T-cell (primary cell): ENCODE measurements at places on chromosomes 7 and 10. TPM values are rescaled to one million over a fixed set of nuclear protein-coding genes. Genes with fewer than 3 reads are reported as not detected.

Gene PALS2
- total RNA-seq = 31.0 TPM

DNA sequence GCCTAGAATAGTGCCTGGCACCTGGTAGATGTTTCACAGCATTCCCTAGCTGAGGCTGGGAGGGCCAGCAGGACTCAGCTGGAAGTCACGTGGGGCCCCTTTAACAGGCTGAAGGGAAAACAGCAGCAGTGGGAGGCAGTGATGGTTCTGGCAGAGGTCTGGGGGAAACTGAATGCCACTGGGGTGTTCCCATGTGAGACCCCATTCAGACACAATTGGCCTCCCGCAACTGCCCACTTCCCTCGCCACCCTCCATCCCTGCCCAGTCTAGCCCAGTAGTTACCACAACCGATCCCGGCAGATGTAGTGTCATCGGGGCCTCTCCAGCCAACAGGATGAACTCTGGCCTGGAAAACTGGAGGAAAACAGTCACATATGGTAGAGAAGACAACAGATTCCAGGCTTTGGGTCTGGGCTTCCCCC is 38.3 kb downstream of the FRMPD2 start:
- DNase-seq = no peak
- no peaks in the 10 kb centered on the region for H3K36me3 ChIP-seq
- H3K4me1 ChIP-seq = no peaks in the 10 kb centered on the region
- H3K4me3 ChIP-seq = no peak overlapping the region
- H3K27ac ChIP-seq = no peak overlapping the region

DNA sequence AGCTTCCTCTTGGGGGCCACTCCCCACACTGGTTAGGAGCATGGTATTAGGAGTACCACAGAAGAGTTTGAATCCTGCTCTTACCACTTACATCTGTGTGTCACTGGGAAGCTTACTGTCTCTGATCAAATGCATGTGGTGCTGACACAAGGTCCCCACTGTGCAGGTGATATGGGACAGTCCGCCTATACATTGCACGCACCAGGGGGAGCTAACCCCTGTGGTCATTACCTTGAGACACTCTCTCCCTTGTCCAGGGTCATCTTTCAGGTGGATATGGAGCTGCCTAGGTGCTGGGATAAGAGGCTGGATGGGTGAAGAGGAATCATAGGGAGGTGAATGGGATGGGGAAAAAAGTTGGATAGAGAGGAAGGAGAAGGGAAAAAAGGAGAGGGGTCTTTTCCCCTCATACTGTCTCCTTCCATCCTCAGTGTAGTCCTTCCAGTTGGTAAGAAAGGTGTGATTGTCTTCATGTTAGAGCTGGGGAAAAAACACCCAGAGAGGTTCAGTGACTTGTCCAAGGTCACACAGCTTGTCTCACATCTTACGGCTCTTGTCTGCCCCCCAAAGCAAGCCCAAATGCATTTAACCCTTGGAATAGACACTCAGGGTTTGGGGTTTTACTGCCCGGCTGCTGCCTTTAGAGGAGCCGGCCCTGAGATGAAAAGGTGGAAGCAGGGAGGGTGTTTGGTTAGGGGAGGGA is 125.9 kb downstream of the CDH23 start:
- H3K4me1 ChIP-seq = no peaks in the 10 kb centered on the region
- no peak overlapping the region for H3K27ac ChIP-seq
- H3K36me3 ChIP-seq = no peaks in the 10 kb centered on the region
- DNase-seq = no peak

DNA sequence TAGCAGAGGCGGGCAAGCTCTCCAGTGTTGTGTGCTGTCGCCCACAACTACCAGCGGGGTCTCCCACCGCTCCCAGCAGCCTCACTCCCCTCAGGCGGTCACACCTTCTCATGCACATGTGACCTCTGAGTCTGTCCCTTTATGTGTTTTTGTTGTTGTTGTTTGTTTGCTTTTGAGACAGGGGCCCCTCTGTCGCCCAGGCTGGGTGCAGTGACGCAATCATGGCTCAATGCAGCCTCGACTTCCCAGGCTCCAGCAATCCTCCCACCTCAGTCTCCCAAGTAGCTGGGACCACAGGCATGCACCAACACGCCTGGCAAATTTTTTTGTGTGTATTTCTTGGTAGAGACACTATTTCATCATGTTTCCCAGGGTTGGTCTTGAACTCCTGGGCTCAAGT is 1.5 kb downstream of the CPSF4 start:
- no peak for DNase-seq
- no peaks in the 10 kb centered on the region for H3K4me1 ChIP-seq
- no peak overlapping the region for H3K27ac ChIP-seq
- no peaks in the 10 kb centered on the region for H3K27me3 ChIP-seq
- H3K4me3 ChIP-seq = no peak overlapping the region

Gene NAPEPLD
- 15.8 TPM for total RNA-seq

DNA sequence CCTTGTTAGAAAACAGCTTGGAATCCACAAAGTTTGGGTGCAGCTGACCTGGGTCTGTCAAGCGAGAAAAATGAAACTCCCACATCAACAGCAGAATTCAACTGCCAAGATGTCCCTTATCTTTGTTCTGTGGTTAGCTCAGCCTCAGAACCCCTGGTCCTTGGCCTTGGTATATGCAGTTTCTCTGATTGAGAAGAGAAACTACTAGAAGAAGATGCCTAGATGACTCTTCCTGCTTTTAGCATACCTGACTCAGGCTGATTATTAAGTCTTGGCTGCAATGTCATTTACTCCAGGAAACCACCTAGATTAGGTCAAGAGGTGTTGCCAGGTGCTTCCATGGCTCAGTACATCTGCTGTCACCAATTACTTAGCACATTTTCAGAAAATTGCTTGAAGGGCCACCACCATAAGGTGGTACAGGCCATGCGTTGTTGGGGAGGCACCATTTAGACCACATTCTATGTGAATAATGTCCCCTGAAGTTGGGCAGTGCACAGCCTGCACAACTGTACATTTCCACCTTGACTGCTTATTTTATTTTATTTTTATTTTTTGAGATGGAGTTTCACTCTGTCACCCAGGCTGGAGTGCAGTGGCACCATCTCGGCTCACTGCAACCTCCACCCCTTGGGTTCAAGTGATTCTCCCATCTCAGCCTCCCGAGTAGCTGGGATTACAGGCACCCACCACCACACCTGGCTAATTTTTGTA is 59.4 kb upstream of the ZNF438 start:
- no peak overlapping the region for H3K27ac ChIP-seq
- no peaks in the 10 kb centered on the region for H3K36me3 ChIP-seq
- DNase-seq = no peak
- H3K27me3 ChIP-seq = peaks cover 1% of the 10 kb centered on the region
- no peaks in the 10 kb centered on the region for H3K4me1 ChIP-seq

Gene EIF4H
- 180 TPM for total RNA-seq

Gene CFAP43
- total RNA-seq = 0.58 TPM

Gene PDZD7
- total RNA-seq = 2.0 TPM

Gene ZNF853
- total RNA-seq = 7.6 TPM

- no peak overlapping the region for H3K4me3 ChIP-seq
- H3K27ac ChIP-seq = no peak overlapping the region
- H3K27me3 ChIP-seq = no peaks in the 10 kb centered on the region
Measured at GRCh38 chr10:52332815-52333214, 18.7 kb downstream of the DKK1 start.

GRCh38 chr10:44952779-44953231 is 6.8 kb upstream of the RASSF4 start:
- H3K27ac ChIP-seq = no peak overlapping the region
- DNase-seq = no peak
- no peaks in the 10 kb centered on the region for H3K27me3 ChIP-seq
- H3K4me1 ChIP-seq = no peaks in the 10 kb centered on the region
- H3K4me3 ChIP-seq = no peak overlapping the region

DNA sequence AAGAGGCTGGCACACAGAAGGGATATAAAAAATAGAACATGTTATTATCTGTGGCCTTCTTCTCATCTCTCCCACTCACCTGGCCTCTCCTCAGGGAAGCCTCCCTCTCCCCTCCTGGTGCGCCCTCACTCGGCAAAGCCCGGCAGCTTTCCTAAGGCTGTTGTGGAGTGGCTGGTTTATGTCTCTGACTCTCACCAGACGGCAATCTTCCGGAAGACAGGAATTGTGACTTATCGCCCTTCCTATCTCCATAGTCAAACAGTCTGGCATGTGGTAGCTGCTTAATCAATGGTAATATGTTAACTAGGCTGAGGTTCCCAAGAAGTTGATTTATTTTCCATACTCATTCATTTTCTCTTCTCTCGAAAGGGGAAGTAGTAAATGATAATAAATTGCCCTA is 78.7 kb downstream of the ATXN7L1 start:
- H3K4me1 ChIP-seq = peaks cover 19% of the 10 kb centered on the region
- H3K27me3 ChIP-seq = no peaks in the 10 kb centered on the region
- no peak for DNase-seq
- no peak overlapping the region for H3K4me3 ChIP-seq
- no peak overlapping the region for H3K27ac ChIP-seq
- H3K36me3 ChIP-seq = no peaks in the 10 kb centered on the region
